ENCODE measurements at places on chromosomes 7 and 10.

DNA sequence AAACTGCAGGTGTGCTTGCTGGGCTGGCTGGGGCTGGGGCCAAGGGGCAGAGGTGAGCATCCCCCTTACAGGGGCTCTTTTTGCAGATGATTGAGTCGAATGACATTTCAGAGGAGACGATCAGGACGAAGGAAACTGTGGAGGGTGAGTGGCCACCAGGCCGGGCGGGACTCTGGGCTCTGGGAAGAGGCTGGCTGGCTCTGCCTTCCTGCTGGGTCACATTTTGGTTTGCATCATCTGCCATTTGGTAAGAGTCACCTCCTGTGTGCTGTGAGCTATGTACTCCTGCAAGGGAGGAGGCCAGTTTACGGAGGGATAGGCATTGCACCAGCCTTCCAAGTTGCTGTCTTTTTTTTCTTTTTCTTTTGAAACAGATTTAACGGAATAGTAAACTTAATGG is 73.0 kb upstream of the GTF2IRD1 start:
- DNase-seq, result no peak

DNA sequence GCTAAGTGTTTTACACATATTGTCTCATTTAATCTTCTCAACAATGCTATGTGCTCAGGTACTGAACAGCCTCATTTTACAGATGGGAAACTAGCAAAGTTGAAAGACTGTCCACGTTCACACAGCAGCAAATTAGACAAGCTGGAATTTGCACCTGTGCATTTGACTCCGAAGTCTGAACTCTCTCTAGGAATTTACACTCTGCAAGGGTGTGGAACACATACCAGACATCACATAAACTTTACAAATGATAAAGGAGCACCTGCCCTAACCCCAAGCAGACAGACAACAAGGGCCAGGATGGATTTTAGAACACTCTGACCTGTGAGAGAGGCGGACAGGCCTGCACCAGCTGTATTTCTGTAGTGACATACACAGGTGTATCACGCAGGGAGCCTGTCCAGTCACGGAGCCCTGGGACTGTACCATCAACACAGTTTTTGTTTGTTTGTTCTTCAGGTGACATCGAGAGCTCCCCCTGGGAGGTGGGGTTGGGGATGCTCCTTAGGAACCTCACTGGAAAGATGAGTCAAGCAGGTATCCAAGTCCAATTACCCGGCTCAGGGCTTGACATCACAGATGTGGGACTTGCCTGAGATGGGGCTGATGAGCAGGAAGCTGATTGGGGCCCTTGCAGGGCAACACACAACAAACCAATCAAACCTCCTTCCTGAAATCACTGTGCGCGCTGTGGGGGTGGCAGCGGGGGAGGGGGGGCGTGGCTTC is 31.0 kb downstream of the MKI67 start:
- DNase-seq, result peak; percentile 36

DNA sequence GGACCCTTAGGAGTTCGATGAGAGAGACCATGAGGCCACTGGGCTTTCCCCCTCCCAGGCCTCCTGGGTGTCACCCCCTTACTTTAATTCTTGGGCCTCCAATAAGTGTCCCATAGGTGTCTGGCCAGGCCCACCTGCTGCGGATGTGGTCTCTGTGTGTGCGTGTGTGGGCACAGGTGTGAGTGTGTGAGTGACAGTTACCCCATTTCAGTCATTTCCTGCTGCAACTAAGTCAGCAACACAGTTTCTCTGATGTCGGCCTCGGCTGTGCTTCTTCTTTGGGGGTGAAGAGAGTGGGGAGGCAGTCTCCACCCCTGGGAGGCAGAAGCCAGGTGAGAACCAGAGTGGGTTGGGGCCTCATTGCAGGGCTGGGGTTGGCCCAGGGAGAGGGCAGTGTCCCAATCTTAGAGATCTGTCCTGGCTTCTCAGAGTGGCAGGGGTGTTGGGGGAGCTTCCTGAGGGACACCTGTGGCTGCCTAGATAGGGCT is 1.5 kb downstream of the PVRIG start:
- peak; percentile 80 for DNase-seq

GRCh38 chr7:111929264-111929663 is 276.9 kb downstream of the DOCK4 start:
- no peak for DNase-seq

GRCh38 chr7:105118612-105119600 is 104.9 kb downstream of the KMT2E start:
- DNase-seq, result no peak

DNA sequence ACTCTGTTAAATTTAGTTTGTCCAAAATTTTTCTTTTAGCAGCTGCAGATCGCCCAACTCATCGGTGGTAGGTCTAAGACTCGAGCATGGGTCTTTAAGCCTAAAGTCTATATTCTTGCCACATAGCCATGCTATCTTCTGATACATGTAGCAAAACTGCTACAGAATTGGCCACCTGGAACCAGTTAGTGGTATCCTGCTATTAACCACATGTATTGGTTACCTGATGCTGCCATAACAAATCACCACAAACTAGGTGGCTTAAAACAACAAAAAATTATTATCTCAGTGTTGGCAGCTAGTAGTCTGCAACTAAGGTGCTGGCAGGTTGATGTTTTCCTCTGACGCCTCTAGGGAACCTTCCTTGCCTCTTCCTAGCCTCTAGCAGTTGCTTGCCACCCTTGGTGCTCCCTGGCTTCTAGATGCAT is 96.7 kb upstream of the PIK3CG start:
- no peak for DNase-seq

DNA sequence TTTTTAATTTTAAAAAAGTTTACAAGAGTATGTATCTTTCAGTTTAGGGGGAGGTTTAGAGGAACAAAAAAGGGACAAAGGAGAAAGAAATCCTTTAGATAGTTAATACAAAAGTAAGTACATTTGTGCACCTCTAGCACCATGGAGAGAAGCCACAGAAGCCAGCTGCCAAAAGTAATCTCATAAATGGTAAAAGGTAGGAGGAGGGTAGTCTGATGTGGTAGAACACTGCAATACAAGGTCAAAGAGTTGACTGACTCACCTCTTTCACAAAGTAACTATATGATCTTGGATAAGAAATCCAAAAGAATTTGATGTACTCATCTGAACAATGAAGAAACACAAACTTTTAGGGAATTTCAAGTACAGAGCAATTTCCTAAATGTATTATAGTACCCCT is 68.1 kb downstream of the CNOT4 start:
- DNase-seq, result no peak

DNA sequence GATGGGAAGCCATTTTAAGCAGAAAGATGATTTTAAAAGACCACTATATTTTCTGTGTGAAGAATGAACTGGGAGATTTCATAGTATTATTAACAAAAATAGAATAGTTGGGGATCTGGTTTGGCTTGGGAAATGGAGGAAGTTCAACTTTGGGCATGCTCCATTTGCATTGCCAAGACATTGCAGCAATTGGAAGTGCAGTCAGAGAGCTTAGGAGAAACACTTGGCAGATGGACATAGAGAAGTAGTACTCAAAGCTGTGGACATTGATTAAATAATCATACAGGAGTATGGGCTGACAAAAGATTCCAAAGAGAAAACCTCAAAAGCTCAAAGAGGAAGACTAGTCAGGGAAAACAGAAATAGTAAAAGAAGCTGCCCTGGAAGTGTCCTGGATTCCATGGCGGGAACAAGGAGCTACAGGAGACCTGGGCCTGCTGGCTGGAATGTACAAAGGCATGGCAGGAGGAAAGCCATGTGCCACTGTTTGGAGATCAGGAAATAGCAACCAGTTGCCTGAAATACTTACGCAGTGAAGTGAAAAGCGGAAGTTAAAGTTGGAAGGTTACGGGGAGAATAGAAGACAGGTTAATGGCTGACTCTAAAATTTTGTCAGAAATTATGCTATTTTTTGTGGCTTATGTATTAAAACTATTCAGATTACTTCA is 93.6 kb upstream of the MXI1 start:
- DNase-seq, result no peak

- no peak for DNase-seq
Measured at GRCh38 chr7:96097835-96098234, 224.1 kb downstream of the SLC25A13 start.

DNA sequence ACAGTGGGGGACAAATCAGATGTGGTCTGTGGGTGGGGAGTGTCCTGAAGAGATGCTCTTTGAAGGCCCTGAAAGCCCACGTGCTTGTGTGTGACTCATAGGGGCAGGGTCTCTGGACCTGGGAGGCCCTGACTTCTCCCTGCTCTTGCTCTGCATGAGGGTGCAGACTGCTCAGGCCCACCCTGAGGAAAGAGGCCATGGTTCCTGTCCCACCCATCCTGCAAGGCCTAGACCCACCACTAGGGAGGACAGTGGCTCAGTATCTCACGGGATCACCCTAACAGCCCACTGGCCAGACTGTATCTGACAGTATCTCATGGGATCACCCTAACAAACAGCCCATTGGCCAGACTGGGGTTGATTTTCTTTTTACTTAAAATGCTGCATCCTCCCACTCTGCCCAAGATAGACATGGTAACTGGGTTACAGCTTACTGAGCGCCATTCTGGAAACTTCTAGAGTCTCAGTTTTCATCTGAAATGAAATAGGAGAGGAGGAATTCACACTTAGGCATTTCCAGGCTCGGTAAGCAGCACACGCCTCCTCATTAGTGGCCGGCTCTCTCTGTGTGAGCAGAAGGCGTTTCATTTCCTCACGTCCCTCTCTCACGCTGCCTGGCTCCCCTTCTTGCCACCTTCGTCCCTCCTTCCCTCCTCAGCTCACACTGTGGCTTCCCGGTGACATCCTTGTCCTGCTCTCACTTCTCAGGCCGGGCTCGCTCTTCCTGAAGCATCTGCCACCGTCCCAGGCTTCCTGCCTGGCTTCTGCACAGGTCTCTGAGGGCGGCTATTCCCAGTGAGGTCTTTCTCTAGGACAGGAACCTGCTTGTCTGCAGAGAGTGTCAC is 242.6 kb downstream of the GLRX3 start:
- no peak for DNase-seq

DNA sequence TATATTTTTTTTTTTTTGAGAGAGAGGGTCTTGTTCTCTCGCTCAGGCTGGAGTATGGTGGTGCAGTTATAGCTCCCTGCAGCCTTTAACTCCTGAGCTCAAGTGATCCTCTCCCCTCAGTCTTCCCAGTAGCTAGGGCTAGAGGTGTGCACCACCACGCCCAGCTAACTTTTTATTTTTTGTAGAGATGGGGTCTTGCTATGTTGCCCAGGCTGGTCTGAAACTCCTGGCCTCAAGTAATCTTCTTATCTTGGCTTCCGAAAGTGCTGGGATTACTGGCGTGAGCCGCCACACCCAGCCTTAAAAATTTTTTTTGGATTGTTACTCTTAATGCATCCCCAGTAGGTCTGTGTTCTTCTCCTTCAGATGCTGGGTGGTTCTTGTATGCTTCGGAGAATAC is 4.2 kb downstream of the UBTD1 start:
- no peak for DNase-seq

DNA sequence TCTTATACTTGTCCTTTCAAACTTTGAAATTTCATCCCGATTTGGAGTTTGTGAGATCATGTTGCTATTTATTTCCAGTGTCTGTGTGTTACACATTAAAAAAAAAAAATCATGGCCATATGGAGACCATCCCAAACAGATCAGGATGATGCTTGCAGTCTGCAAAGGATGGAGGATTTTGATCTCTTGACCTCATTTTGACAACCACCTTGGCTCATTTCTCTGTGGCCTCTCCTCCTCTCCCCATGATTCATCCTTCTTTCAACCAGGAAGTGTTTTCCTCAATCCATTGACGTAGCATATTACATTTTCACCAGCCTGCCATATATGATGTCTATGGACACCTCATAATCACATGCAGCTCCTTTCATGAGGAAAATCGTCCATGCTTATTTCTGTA is 68.9 kb upstream of the INSYN2A start:
- no peak for DNase-seq

DNA sequence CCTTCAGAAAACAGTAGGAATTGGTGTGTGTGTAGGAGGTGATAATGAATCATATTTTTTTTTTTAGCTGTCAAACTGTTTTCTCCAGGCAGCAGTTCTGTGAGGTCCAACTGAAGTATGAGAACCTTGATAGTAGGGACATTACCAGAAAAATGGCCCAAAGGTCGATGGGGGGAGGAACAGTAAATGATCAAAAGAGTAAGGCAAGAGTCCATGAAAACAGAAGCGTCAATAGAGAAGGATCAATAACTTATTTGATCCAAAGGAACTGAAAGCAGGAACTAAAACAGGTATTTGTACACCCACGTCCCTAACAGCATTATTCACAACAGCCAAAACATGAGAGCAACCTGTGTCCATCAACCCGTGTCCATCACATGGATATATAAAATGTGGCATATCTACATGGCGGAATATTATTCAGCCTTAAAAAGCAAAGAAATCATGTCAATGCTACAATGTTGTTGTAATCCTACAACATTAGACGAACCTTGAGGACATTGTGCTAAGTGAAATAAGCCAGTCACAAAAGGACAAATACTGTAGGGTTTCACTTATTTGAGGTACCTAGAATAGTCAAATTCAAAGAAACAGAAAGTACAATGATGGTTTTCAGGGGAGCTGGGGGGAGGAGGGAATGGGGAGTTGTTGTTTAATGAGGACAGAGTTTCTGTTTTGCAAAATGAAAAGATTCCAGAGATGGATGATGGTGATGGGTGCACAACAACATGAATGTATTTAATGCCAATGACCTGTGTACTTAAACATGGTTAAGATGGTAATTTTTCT is 214.0 kb upstream of the KLF14 start:
- no peak for DNase-seq

GRCh38 chr7:40276061-40276460 is 141.3 kb downstream of the SUGCT start:
- DNase-seq, result no peak

DNA sequence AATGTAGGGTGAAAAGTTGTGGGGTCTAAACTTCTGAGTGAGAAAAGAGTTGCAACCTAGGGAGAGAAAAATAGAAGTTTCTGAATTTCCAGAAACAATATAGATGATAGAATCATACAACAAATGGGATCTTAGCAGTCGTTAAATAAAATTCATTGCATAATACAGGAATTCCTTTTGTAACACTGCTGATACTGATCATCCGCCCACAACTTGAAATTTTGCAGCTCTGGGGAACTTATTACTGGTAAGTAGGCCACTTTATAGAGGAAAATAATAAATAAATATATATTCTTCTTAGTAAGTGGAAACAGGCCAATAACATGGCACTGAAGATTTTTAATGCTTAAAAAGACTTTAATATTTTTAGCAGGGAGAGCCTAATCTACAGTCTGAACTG is 81.9 kb upstream of the SMIM30 start:
- DNase-seq, result no peak

- no peak for DNase-seq
Measured at GRCh38 chr10:100728928-100729861, 16.2 kb upstream of the PAX2 start.

GRCh38 chr10:94353336-94353735 is 9.4 kb downstream of the NOC3L start:
- no peak for DNase-seq

DNA sequence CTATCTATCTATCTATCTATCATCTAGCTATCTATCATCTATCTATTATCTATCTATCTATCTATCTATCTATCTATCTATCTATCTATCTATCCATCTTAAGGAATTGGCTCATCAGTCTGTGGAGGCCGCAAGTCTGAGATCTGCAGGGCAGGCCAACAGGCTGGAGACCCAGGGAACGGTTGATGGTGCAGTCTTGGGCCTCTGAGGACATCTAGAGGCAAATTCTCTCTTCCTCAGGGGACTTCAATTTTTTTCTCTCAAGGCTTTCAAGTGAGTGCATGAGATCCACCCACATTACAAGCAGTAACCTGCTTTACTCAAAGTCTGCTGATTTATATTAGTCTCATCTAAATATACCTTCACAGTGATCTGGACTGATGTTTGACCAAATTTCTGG is 197.0 kb downstream of the GLRX3 start:
- no peak for DNase-seq

Data from stimulated activated naive CD4-positive, alpha-beta T cell treated with Interleukin-2 at 50 U/mL for 16 hours (primary cell).